ENCODE measurements at places on chromosomes 13 and 19. TPM values are rescaled to one million over a fixed set of nuclear protein-coding genes. Genes with fewer than 3 reads are reported as not detected.

- no peak for DNase-seq
These were observed 3.6 kb upstream of the F2RL3 start for GRCh38 chr19:16885166-16885565.

DNA sequence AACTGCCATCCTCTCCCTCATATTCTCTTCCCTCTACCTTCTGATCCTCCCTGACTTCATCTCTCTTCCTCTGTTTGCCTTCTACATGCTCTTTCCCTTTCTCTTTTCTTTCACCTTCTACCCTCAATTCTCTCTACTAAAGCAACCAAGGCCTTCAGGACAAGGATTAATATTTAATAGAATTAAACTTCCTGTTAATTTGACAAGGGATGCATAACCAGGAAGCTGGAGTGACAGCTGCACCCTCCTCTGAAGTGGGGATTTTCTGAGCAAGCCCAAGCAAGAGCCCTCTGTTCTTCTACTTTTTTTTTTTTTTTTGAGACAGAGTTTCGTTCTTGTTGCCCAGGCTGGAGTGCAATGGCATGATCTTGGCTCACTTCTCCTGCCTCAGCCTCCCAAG is 63.4 kb upstream of the MED4 start:
- DNase-seq: no peak

GRCh38 chr13:104616990-104617389 is 1550.8 kb upstream of the SLC10A2 start:
- DNase-seq: no peak

DNA sequence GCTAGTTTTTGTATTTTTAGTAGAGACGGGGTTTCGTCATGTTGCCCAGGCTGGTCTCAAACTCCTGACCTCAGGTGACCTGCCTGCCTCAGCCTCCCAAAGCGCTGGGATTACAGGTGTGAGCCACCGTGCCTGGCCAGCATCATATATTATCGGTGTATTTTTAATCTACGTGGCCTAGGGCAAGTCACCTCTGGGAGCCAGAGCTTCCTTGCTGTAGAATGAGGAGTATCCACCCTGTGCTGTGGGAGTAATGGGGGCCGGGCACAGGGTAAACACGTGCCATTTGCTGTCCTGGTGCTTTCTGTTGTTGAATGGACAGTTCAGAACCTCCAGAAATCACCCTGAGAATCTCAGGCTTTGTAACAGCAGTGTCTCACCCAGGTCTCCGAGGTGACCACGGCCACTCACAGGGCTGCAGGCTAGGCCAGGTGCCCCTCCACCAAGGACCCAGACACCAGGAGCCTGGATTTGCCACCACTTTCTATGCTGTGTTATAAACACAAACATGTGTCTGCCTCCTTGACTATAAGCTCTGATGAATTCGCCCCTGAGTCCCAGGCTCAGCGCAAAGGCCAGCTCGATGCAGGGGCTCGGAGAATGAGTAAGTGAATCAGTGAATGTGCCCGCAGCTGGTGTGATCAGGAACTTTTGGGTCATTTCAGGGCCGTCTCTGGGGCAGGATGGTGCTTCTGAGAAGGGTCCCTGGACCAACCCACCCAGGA is 22.7 kb downstream of the POP4 start:
- DNase-seq: no peak

GRCh38 chr13:101452519-101453485 is at the start of gene ITGBL1:
ITGBL1 (plus strand) TSS chr13:101452675; CDS start chr13:101452834, 159 bp downstream.
- no peak for DNase-seq

DNA sequence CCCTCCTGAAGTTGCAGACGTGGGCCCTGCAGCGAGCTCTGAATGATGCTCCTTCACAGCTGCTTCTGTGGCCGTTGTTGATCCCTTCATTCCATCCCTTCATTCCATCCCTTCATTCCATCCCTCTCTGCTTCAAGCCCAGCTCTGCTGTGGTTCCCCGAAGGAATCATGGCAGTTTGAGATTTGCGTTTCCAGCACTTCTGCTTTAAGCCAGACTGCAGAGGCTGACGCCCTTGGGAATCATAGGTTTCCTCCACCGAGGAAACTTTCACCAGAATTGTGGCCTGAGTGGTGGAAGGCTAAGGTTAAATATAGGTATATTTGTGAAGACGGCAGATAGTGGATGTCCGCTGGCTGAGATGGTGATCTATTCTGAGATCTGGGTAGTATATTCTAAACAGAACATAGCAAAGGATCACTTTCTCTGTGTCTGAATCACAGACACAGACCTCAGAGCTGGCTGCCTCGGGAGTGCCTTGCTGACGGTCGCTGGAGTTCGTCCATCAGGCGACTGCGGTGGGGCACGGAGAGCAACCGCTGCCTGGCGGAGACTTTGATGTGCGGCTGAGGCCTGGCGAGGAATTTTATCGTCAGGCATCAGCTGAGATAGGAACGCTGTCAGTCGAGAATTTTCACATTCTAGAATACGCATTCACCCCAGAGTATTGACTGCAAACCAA is 42.8 kb upstream of the DCUN1D2 start:
- no peak for DNase-seq

- no peak for DNase-seq
These were observed 913.8 kb upstream of the GPC6 start for GRCh38 chr13:92312823-92313222.

GRCh38 chr13:20125129-20125782 is 35.6 kb downstream of the GJA3 start:
- no peak for DNase-seq

DNA sequence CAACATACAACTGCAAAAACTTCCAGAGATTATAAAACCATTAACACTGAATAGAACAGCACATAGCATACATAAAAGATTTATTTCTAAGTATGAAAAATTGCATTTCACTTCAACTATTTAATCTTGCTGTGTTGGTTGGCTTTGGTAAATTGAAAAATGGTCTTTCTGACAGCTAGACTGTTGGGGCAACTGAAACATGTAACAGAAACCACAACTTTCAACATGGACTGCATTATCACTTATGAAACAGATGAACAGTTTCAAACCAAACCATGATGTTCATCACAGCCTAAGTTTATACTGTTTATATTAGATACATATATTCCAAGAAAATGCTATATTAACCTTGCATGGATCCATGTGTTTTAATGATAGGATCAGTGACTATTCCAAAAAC is 324.1 kb upstream of the PCDH9 start:
- no peak for DNase-seq

DNA sequence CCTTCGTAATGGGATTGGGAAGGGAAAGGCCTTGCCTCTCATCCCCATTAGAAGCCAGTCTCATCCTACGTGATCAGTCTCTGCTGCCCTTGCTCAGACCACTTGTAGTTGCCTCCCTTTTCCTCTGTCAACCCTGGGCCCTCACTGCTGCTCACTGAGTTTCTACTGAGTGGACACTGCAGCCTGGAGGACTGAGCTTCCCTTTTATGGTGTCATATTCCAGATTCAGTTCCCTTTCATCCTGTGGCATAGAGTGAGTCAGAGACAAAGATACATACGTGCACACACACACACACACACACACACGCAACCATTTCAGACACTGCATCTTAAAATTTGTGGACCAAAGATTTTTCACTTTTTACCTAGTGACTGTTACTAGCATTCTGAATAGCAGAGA is 56.6 kb downstream of the COG3 start:
- no peak for DNase-seq

GRCh38 chr13:25085125-25085742 is 10.7 kb upstream of the PABPC3 start:
- DNase-seq: no peak

GRCh38 chr19:49704888-49705642 is 14.1 kb downstream of the CPT1C start:
- DNase-seq: no peak

- DNase-seq: no peak
These were observed 77.0 kb upstream of the ZNF507 start for GRCh38 chr19:32268381-32268780.

GRCh38 chr13:36148446-36148845 is 17.3 kb upstream of the DCLK1 start:
- no peak for DNase-seq

PIP5K1C gene
- 6.2 TPM for total RNA-seq

ZNF222 gene
- 1.6 TPM for total RNA-seq

TTC9B gene
- not detected for total RNA-seq

SLC5A5 gene
- total RNA-seq: not detected

ZNF77 gene
- total RNA-seq: 2.4 TPM

TPM4 gene
- total RNA-seq: 506 TPM

ZNF528 gene
- total RNA-seq: 6.2 TPM

METTL21C gene
- not detected for total RNA-seq

C19orf85 gene
- not detected for total RNA-seq

CEACAM21 gene
- 2.6 TPM for total RNA-seq

KLHL1 gene
- not detected for total RNA-seq

KCNK6 gene
- 0.59 TPM for total RNA-seq

Data from uterus (tissue), 4 donors.